ENCODE measurements at places on chromosomes 6 and 20.

GRCh38 chr6:41676431-41676830, 38.2 kb downstream of the MDFI start:
- DNase-seq = no peak

DNA sequence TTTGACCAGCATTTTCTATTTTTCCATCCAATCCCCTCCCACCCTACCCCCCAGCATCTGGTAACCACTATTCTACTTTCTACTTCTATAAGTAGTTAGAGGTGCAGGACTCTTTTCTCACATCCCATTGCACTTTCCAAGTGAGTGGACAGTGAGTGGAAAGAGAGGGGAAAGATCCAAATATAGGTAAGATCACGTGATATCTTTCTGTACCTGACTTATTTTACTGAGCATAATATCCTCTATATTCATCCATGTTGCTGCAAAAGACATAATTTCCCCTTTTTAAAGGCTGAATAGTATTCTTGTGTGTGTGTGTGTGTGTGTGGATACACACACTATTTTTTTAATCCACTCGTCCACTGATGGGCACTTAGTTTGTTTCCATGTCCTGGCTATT, 18.1 kb downstream of the RBM24 start:
- DNase-seq = no peak

- DNase-seq = peak; percentile 90
These were observed 419.5 kb upstream of the ID4 start for GRCh38 chr6:19417713-19418112.

DNA sequence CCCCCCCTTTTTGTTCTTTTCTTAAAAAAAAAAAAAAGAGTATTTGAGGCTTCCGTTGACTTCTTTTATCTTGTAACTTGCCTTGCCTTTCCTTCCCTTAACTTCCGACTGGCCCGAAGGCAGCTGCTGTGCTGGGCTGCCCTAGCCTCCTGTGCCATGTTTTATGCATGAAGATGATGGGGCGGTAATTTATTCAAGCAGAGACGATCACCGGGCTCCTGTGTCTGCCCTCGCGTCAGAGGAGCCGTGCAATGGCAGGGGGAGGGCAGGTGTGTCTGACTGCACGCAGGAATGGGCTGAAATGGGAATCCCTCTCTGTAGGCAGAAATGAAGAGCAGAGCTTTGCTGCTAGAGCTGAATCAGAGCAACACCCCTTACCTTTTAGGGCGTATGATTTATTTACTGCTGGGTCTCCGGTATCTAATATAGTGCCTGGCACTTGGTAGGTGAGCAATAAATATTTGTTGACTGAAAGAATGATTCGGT, 106.3 kb upstream of the RIPOR2 start:
- DNase-seq = no peak

DNA sequence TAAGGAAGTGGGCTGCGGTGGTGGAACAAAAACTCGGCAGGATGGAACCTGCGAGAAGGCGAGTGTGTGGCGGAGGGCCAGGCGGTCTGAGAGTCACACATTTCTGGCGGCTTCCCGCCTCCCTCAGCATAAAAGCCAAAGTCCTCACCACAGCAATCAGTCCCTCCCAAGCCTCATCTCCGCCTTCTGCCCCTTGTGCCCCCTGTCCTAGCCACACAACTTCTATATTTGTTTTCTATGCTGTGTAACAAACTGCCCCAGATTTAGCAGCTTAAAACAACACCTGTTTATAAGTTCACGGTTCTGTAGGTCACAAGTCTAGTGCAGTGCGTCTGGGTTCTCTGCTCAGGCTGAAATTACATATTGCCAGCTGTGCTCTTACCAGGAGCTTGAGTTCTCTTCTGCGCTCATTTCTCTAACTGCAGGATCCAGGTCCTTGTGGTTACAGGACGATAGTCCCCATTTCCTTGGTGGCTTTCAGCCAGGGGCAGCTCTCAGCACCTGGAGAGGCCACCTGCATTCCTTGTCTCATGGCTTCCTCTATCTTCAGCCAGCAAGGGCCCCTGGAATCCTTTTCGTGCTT, 11.7 kb upstream of the SPO11 start:
- DNase-seq = no peak

- DNase-seq = peak; percentile 80
These were observed 45.9 kb downstream of the RIPOR3 start for GRCh38 chr20:50645253-50646068.

- no peak for DNase-seq
These were observed 4.0 kb upstream of the TUBB2B start for GRCh38 chr6:3231247-3232016.

- no peak for DNase-seq
These were observed 2.3 kb upstream of the LYRM2 start for GRCh38 chr6:89640804-89641203.

Data from HCT116 (cell line).